RWPE2 (cell line): ENCODE measurements at places on chromosomes 2 and 18.

- no peak for DNase-seq
These were observed 18.3 kb upstream of the CXCR4 start for GRCh38 chr2:136135921-136136906.

GRCh38 chr2:174574657-174575056 lies 22.9 kb downstream of the WIPF1 start:
- DNase-seq: no peak

GRCh38 chr2:105344704-105345345 lies 7.5 kb downstream of the C2orf49 start:
- no peak for DNase-seq

- DNase-seq: no peak
These were observed 15.0 kb downstream of the GLI2 start for GRCh38 chr2:120750488-120751210.

DNA sequence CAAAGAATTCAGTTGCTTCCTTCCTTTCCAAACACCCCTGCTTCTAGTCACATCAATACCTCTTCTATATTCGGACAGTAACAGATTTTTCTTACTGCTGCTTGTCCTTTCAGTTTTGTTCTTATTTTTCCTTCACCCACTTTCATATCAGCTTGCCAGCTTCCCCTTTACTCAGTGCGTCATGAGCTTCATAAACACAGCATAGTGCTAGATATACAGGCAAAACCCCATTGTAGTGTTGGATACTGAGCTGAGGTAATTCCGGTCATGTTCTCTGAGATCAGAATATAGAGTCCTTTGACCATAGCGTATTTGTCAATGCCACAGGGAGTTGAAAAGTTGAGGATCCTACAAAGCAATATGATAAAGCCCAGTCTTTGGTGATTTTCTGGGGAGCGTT lies 2.4 kb downstream of the FARP2 start:
- no peak for DNase-seq

- no peak for DNase-seq
These were observed 22.0 kb downstream of the PDCL3 start for GRCh38 chr2:100584816-100585215.

- DNase-seq: no peak
These were observed 1139.0 kb downstream of the SUCLG1 start for GRCh38 chr2:83320053-83320452.

DNA sequence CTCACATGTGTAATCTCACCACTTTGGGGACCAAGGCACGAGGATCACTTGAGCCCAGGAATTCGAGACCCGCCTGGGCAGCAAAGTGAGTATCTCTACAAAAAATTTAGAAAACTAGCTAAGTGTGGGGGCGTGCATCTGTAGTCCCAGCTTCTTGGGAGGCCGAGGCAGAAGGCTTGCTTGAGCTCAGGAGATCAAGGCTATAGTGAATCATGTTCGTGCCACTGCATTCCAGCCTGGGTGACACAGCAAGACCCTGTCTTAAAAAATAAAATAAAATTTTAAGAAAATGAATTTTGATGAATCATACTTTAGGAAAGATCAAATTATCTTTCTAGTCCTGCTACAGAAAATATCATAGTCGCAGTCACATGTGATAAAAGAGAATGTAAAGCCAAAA lies 46.9 kb downstream of the CABYR start:
- no peak for DNase-seq

- DNase-seq: no peak
These were observed 113.9 kb downstream of the COPS8 start for GRCh38 chr2:237199577-237199976.

DNA sequence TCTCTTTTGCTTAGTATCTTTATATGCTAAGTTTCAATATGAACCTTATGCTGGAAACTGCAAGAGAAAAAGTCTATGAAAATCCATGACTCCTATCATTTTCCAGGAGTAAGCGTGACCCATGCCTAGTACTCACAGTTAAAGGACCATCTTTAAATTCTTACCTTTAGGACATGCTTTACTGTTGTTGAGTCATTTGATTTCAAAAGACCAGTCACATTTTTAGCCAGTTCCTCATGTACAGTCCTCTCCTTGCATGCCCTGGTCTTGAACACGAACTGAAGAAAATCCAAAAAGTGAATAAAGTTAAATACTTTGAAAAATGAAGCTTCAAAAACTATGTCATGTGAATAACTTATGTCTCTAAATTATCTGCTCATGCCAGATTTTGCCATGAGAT lies 117.8 kb upstream of the CCDC195 start:
- DNase-seq: no peak

- DNase-seq: no peak
These were observed 28.9 kb downstream of the RAB31 start for GRCh38 chr18:9737006-9737405.

- no peak for DNase-seq
These were observed 254.7 kb upstream of the FIGN start for GRCh38 chr2:163990541-163990940.

- DNase-seq: no peak
These were observed 18.5 kb downstream of the LDLRAD4 start for GRCh38 chr18:13237073-13237472.

DNA sequence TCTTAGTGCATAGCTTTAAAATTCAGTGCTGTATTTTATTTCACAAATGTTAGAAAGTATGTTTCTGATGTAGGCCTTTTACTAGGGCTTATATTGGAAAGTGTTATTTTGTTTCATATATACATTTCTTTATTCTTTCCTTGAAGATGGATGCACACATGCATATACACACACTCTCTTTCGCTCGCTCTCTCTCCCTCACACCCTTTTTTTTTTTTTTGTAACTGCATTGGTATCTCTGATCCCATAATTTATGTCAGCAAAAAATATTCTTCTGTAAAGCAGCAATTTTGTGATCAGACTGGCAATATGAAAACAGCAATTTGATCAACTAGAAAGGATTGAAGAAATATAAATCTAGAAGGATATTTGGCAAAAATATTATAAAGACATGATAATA lies 2.0 kb downstream of the MBD5 start:
- no peak for DNase-seq

DNA sequence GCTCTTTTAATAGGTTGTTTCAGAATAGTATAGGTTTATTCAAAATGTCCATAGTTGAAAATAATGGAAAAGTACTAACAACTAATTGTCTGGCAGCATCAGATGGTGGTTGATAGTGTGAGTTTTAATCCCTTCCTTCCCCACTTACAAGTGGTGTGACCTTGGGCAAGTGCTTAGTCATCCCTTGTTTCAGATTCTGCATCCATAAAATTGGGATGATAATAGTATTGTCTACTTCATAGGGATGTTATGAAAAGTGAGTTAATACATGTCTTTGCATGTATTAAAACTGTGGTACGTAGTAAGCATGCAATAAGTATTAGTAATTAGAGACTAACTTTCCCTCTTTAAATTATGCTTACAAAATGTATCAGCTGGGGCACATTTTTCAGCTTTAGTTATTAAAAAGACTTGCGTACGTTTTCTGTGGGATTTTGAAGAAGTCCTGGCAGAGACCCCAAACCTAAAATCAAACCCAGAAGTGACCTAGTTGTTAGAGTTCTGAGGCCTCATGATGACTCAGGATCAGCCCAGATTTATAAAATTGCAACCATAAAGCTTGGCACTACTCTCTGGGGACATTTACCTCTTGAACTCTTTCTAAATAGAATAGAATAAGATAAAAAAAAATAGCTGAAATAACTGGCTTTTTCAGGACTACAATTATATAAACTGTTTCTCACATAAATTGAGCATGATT lies 8.6 kb downstream of the ITGA4 start:
- DNase-seq: no peak

DNA sequence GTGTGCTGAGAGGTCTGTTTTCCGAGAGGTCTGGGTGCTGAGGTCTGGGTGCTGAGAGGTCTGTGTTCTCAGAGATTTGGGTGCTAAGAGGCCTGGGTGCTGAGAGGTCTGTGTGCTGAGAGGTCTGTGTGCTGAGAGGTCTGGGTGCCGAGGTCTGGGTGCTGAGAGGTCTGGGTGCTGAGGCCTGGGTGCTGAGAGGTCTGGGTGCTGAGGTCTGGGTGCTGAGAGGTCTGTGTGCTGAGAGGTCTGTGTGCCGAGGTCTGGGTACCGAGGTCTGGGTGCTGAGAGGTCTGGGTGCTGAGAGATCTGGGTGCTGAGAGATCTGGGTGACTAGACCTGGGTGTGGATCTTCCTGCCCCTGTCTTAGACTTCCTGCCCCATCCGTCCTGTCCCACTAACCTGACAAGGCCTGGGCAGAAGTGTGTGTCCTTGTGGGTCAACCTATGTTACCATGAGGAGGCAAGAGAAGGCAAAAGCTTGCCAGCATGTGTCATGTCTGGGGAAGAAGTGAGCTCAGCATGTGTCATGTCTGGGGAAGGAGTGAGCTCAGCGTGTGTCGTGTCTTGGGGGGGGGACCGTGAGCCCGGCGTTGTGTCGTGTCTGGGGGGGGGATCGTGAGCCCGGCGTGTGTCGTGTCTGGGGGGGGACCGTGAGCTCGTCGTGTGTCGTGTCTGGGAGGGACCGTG lies 69.3 kb downstream of the KCNG2 start:
- no peak for DNase-seq

GRCh38 chr18:13915995-13916431 lies 677 bp upstream of the MC2R start:
- no peak for DNase-seq

DNA sequence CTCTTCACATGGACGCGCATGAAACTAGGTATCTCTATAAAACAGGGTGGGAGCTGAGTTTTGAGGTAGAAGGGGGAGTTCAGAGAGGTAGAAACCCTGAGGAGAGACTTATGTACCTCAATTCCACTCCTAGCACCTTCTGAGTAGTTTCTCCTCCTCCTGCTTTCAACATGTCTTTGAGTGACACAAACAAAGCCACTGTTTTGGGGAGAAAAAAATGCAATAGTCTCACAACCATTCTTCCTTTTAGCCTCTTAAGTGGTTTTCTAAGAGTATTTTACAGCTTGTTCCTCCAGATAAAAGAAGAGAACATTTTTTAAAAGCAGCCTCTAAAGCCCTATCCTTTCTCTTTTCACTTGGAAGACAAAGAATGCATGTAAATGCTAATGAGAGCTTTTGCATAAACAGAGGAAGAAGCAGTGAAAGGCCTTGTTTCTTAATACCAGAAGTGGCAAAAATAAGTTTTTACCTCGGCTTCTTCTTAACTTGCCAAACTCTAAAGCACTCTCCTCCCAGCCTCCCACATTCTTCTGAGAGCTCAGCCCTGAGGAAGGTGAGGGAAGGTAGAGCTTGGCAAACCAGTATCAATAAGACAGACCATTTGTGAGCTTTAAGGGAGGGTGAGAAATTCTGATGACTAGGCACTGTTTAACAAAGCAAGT lies 1304.4 kb upstream of the ACVR2A start:
- no peak for DNase-seq

GRCh38 chr2:98118161-98118560 lies 31.2 kb downstream of the VWA3B start:
- DNase-seq: no peak

DNA sequence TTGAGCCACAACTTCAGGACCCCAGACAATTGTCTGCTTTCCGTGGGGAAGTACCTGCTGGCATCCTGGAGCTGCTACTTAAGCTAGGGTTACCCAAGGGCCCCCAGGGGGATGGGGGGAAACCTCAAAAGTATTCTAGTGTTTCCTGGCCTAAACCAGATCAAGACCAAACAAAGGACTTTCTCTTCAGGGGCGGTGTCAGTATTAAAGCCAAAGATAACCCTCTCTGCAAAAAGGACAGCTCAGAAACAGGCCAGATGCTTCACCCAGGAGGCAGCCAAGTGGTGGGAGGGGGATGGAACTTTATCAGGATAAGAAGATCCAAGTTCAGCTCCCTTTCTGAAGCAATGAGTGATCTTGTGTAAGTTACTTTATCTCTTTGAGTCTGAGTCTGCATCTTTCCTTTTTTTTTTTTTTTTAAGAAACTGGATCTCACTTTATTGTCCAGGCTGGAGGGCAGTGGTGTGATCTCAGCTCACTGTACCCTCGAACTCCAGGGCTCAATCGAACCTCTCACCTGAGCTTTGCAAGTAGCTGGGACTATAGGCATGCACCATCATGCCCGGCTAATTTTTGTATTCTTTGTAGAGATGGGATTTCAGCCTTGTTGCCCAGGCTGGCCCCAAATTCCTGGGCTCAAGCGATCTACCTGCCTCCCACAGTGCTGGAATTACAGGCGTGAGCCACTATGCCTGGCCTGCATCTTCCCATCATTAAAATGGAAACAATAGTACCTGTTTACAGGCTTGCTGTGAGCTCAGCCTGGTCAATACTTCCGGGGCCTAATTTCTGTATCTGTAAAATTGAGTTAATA lies 151.8 kb upstream of the PTPRM start:
- no peak for DNase-seq

GRCh38 chr18:76518123-76518859 lies 23.2 kb upstream of the ZNF516 start:
- DNase-seq: no peak

DNA sequence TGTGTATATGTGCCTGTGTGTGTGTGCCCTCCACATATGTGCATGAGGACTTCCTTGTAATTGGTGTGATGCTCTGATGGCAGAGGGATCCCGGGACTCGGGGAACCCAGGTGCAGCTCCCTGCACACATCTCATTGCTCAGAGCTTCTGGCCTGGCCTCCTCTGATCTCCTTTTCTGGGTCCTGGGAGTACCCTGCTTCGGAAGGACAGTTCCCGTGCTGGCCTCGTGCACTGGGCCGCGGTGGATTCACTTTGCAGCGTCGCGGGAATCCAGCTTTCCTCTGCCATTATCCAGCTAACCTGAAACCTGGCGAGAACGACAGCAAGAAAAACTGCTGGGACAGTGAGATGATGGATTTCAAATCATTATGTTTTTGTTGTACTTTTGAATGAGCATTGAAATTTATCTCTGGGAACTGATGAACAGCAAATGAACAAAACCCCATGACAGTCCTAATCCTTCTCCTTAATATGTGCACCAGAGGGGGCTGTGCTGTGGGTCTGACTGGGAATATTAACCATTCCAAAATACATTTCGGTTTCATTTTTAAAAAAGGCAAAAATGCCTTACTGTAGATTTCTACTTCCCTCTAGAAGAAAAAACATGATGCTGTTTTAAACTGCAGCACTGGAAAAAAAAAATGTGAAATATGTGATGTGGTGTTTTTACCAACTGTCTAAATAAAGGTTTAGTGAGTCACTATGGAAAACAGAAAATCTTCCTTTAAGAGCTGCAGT lies 78.2 kb downstream of the PTGR3 start:
- no peak for DNase-seq

- DNase-seq: no peak
These were observed 207.2 kb downstream of the SLC8A1 start for GRCh38 chr2:40244675-40245074.

GRCh38 chr2:219378163-219378851 lies 9.4 kb downstream of the DNPEP start:
- no peak for DNase-seq

DNA sequence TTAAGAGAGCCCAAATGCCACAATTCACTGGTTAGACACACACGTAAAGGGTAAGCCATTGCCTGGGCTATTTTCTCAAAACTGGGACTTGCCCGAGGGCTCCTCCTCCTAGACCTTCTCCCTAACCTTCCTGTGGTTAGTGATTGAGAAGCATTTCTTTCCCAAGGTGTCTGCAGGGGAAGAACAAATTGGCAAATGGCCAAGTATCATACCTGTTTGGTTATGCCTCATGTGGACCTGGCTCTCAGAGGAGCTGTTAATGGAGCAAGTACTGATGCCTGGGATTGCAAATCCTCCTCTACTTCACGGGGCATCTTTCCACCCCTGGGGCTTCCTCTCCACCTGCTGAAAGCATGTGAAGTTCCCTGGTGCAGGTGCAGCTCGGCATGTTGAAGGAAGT lies 187.5 kb upstream of the CYRIA start:
- no peak for DNase-seq

GRCh38 chr18:36504928-36505327 lies 207.4 kb downstream of the FHOD3 start:
- DNase-seq: no peak

- no peak for DNase-seq
These were observed 197.8 kb upstream of the MEIS1 start for GRCh38 chr2:66236816-66237802.

GRCh38 chr18:69574401-69574800 lies 173.7 kb downstream of the DOK6 start:
- no peak for DNase-seq
